A375 (cell line): ENCODE measurements at places on chromosomes 2 and 18. TPM values are rescaled to one million over a fixed set of nuclear protein-coding genes. Genes with fewer than 3 reads are reported as not detected.

The TBC1D8 gene
- 31.8 and 34.0 TPM in 2 replicates for total RNA-seq

The SERPINB10 gene
- not detected in 2 replicates for total RNA-seq

The TGIF1 gene
- 60.6 and 67.9 TPM in 2 replicates for total RNA-seq

The RTP5 gene
- total RNA-seq = not detected in 2 replicates

The DNAH6 gene
- total RNA-seq = 0.11 TPM in 1 of 2 replicates, not detected in the other
